Muscle of arm (tissue), 14 donors: ENCODE measurements at places on chromosomes 13 and 19.
A peak's percentile ranks its signal among the peaks of the same experiment; 100 is the strongest.

- no peak for DNase-seq
These were observed 4.9 kb upstream of the SLC25A15 start for GRCh38 chr13:40784540-40784939.

DNA sequence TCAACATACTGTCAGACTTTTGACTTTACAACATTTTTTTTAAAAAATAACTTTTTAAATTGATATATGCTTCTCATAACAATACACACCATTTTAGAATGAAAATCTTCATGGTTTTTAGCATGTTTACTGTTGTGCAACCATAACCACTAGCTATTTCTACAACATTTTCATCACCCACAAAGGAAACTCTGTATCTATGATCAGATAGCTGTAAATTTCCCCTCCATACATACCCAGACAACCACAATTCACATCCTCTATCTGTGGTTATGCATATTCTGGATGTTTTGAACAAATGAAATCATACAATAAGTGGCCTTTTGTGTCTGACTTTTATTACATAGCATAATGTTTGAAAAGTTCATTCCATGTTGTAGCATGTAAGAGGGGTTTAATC lies 1666.0 kb downstream of the EFNB2 start:
- no peak for DNase-seq

DNA sequence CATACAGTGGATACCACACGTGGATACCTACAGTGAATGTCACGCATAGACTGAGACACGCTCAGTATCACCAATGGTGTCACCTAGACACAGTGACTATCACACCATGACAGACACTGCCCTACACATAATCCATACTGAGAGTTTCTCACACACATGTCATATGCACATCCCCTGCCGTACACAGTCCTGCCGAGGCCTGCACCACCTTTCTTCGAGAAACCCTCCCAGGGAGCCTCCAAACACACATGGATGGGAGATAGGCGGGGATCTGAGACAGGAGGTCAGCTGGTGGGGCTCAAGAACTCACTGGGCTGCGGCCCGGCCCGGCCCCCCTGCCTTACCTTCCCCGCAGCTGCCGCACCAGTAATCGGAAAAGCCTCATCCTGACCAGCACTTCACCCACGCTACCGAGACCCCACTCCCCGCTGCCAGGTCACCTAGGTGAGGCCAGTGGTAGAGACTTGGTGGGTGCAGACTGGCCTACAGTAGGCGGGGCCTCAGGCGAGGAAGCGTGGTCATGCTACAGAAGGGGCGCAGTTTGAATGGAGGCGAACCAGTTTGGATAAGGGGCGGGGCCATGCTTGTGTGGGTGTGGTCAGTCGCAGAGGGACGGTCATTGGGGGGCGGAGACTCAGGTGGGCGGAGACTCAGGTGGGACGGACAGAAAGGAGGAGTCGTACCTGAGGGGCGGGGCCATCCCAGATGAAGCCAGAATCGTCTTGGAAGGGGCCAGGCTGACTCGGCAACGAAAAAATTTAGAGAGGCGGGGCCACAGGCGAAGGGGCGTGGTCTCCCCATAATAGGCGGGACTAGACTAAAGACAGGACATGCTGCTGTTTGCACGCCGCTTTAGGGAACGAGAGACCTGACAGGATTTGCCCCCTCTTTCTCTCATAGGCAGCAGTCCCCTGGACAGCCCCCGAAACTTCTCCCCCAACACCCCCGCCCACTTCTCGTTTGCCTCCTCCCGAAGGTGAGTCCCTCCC lies 2.1 kb downstream of the MAST1 start:
- no peak for DNase-seq

DNA sequence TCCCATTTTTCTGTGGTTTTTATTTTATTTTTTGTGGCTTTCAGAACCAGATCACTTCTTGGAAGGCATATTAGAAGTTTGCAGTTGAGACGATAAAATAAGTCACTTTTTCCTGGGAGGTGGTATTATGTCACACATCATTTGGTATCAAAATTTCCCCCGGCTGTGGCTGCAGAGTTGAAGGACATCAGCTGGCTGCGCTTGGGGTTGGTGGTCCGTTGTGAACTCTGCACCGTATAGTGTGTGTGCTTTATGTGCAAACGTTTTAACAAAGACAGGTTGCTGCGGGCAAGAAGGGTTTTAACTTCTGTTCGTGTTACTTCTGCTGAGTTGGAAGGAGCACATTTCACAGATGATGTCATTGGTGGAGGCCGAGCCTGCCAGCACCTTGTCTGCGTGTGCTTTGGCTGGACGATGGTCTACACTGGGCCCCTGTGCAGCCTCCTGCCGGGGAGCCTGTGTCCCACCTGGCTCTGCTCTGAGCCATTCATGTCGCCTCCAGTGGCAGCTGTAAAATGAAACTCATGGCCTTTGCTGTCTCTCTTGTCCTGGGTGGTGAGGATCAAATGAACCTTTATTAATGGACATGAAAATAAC lies 9.6 kb downstream of the ATP11A start:
- no peak for DNase-seq

- peak; percentile 64 for DNase-seq
These were observed at the start of gene PVR for GRCh38 chr19:44643605-44644401. TSS of gene PVR (plus strand) at chr19:44643910. CDS start at chr19:44644097, 187 bp downstream.

- no peak for DNase-seq
These were observed 1015.0 kb downstream of the SLITRK1 start for GRCh38 chr13:82867284-82867683.
